Hematopoietic multipotent progenitor cell treated with erythropoietin and hydrocortisone succinate and interleukin-3 and kit ligand, for 17 days (in vitro differentiated cells): ENCODE measurements at places on chromosomes 4 and X.

- DNase-seq, result no peak
These were observed 161.9 kb downstream of the PHF8 start for GRCh38 chrX:53882331-53882730.

DNA sequence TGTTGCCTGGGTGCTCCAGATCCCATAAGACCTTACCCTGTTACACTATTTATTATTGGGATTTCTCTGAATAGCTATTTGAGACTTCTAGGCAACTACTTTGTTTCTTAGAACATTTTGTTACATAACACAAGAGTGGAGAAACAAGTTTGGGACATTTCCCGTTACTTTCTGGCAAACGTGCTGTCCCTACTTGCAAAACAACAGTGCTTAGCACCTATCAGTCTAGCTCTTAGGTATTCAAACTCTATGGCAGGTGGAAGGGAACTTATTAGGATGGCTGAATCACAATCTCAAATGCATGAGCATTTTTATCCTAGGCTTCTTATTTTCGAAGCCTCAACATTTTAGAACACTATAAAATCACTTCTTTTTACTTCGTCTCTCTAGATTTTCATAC is 613.6 kb downstream of the DMD start:
- DNase-seq, result no peak

GRCh38 chrX:71872542-71873458 is 37.8 kb upstream of the NHSL2 start:
- DNase-seq, result no peak

DNA sequence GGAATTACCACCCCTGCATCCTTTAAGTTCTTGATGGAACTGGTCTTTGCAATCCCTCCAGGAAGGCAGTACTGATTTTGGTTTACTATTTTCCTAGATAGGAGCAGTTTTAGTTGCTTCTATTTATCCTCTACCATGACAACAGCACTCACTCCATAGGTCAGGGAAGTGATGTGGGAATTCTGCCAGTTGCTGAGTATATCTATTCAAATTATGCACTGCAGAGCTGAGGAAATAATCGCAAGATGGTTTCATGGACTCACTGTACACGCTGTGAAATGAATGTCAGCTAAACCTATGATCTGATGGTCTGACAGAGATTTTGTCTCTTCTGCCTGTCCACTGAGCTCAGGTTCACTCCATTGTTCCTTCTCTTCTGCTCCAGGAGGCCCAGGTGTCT is 135.8 kb downstream of the FAAH2 start:
- DNase-seq, result no peak

DNA sequence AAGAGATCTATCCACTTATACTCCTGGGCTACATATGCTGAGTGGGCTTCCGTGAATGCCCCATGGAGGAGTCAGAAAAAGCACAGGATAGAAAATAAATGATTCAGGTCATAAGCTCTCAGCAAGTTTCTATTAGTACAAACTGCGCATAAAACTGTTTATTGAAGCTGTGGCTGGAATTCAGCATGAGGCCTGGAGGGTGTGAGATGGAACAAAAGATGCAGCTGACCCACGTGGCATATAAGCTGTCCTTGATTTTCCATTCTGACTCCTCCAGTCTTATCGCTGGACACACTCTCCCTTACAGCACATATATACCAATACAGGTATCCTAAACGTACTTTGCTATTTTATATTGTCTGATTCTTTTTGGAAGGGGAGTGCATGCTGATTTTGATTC is 17.9 kb downstream of the GRXCR1 start:
- DNase-seq, result no peak

GRCh38 chr4:7687006-7687405 is 252.3 kb upstream of the PSAPL1 start:
- DNase-seq, result no peak

DNA sequence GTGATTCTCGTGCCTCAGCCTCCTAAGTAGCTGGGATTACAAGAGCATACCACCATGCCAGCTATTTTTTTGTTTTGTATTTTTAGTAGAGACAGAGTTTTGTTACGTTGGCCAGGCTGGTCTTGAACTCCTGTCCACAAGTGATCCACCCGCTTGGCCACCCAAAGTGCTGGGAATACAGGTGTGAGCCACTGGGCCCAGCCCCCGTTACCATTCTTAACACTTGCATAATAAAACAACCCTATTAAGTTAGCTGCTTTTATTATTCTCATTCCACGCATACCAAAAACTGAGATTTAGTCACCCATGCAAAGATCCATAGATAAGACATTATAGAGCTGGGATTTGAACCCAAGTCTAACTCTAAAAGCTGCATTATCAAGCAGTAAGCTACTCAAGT is 6.0 kb upstream of the TEX13A start:
- no peak for DNase-seq

- DNase-seq, result no peak
These were observed 3.2 kb downstream of the UNC5C start for GRCh38 chr4:95545546-95545945.

DNA sequence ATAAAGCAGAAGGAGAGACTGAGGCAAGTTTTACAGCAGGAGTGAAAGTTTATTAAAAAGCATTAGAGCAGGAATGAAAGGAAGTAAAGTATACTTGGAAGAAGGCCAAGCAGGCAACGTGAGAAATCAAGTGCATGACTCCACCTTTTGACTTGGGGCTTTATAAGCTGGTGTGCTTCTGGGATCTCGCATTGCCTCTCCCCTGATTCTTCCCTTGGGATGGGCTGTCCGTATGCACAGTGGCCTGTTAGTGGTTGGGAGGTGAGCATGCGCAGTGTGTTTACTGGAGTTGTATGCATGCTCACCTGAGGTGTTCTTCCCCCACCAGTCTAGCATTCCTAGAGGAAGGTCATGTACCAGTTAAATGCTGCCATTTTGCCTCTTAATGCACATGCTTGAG is 29.1 kb upstream of the C1QTNF7 start:
- DNase-seq, result no peak

DNA sequence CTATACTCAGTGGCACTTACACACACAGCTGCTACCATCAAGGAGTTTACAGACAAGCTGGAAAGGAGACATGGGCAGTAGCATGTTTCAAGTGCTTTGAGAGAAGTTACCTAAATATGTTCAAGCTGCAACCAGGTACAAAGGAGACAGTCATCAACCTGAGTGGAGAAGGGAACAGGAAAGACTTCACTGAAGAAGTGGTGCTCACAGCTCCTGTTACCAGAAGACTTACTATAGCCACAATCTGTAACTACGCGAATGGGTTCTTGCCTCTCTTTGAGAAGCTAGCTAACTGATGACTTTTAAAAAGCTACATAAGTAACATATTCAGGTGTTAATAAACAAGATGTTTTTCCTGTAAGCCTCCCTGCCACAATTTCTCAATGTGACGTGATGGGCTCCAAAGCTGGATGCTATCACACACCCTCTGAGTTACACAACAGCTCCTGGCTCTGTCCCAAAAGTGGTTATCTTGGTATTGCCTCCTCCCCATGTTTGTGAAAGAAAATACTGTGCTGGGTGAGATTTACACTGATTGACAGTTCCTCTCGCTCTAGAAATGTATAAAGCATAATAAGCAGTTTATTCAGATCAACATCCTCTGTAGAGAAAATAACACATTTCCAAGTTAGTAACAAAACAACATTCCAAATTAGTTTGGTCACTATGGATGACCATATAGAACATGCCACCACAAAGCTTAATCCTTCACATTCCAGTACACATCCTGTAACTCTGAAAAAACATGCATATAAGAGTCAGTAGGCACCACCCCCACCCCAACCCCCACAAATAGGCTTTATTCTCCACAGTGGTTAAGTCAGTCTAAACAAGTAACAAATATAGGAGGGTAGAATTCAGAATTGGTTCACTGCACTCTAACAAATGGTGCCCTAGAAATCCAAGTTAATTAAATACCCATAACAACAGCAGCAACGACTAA is 81.8 kb downstream of the FRYL start:
- peak; percentile 82 for DNase-seq

DNA sequence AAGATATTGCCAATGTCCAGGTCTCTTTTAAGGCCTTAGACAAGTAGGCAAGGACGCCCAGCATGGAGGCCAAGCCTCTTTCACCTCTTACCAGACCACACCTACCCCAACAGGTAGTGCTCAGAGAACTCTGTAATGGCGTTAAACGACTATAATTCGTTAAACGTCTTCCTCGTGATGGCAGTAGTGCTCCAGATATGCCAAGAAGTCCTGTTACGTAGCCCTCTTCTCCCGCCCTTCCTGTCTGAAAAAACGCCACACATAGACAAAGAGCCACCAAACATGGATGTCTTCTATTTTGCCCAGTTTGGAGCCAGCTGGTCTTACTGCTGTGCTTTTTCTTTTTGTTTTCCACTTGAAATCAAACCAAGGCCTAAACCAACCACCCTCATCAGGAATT is 190.7 kb downstream of the OR13H1 start:
- no peak for DNase-seq

DNA sequence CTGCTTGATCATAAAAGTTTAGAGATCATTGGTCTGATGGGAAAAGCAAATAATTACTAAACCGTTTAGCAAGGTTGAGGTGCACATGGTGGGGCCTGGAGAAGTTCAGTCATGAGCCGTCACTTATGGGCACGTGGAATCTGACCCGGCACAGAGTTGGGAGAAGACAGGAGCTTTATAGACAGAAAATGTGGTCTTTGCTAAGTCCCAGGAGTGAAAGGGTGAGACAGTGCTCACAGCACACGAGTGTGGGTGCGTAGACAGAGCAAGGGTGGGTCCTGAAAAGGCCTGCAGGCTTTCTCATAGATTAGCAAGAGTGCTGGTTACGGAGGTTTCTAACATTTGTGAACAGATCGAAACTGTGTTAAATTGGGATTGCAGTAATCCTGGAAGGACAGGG is 43.8 kb downstream of the HTT start:
- no peak for DNase-seq

DNA sequence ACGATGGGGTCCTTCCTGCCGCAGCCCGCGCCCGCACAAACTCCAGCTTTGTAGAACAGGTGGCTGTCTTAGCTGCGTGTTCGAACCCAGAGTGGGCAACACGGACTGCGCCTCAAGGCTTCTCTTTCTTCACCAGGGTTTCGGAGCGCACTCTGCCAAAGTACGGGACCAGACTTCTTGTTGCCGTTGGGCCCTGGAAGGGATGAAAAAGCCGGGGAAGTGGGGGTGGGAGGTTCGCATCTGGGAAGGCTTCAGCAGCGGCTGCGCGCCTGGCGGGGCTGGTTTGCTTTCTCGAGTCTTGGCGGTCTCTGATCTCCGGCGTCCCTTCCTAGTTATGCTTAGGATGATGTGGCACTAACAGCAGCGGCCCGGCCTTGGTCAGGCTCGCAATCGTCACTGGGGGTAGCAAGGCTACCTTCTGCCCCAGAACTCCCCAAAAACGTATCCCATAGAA is 673 bp downstream of the PARM1 start:
- no peak for DNase-seq

GRCh38 chr4:27844376-27844775 is 983.7 kb downstream of the STIM2 start:
- DNase-seq, result no peak

- DNase-seq, result no peak
These were observed 614.6 kb upstream of the CPEB2 start for GRCh38 chr4:14387647-14388046.

DNA sequence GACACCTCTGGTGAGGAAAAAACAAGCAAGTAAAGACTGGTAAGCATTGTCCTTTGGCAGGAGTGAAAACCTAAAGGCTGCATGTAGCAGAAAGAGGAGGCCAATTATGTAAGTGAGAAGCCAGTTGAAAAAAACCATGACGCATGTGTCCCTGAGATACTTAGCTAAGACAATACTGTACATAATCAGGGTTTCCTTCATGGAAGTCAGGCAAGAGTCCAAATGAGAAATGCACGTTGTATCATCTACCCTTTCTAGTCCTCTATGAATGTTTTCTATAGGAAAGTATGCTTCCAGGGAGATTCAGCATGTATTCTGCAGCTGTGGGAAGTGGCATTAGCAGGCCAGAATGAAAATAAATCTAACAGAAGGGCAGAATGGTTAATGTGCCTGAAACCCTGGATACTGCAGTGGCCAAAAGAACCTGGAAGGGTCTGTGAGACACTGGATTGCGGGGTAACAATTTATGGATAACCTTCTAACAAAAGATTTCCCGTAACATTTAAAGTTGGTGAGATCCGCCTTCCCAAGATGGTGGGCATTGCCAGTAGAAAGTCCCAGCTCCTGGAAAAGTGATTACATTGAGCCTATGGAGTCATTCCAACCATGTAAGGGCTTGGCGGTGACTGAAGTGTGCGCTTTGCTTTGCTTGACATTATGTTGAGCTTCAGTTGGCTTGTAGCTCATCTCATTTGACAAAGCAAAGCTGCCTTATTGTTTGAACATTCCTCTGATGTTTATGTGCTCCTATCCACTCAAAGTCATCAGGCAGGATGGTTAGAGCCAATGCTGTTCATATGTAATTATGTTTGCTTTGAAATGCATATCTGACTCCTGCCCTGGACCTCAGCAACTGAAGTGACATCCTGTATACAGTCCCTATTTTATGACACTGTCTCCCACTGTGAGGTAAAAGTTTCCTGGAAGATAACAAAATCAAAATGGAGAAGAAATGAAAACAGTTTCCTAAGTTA is 200.4 kb downstream of the ARHGAP24 start:
- no peak for DNase-seq

- no peak for DNase-seq
These were observed 213.0 kb downstream of the NKX6-1 start for GRCh38 chr4:84286048-84286447.

- no peak for DNase-seq
These were observed 331.5 kb downstream of the PRDM5 start for GRCh38 chr4:120591038-120591437.

- DNase-seq, result no peak
These were observed 4.8 kb downstream of the LRRC66 start for GRCh38 chr4:52015366-52015765.

DNA sequence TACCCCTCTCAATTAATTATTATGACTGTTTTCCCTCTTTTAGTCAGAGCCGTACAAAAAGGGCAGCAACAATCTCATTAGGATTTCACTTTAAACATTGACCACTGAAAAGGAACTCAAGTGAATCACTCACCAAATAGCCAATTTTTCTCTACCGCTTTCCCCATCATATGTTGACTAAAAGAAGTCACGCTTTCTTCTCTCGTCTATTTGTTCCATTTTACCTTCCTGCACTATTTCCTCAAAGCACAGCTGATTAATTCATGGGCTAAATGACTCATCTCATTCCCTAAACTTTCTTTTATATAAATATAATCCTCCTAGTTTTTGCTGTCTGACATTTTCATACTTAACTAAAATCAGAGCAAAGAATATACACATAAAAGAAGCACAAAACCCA is 8.2 kb downstream of the MID1 start:
- DNase-seq, result no peak

GRCh38 chr4:152556283-152556682 is 20.4 kb upstream of the FBXW7 start:
- no peak for DNase-seq

- DNase-seq, result no peak
These were observed 307.2 kb upstream of the NR3C2 start for GRCh38 chr4:148749403-148749802.
